ENCODE measurements at places on chromosomes 4 and X.

GRCh38 chrX:47831788-47832187 lies 4.9 kb upstream of the ZNF81 start:
- peak; percentile 7 for DNase-seq

DNA sequence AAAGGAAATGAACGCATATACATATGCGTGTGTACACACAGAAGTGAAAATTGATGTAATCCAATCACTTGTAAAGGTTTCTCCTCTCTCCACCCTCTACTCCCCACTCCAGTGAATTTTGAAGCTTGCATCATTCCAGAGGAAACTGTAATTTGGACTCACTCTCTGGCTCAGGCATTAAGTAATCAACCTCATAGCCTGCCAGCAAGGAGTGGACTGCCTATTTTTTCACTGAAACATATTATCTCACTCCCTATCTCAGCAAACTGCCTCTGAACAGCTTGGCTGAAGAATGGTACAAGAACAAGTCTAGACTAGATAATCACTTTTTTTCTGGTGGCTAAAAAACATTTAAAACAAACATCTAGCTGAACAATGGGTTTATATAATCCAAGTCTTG lies 124.2 kb downstream of the C4orf51 start:
- DNase-seq: no peak

GRCh38 chrX:122546269-122546668 lies 637.8 kb upstream of the GRIA3 start:
- DNase-seq: no peak

DNA sequence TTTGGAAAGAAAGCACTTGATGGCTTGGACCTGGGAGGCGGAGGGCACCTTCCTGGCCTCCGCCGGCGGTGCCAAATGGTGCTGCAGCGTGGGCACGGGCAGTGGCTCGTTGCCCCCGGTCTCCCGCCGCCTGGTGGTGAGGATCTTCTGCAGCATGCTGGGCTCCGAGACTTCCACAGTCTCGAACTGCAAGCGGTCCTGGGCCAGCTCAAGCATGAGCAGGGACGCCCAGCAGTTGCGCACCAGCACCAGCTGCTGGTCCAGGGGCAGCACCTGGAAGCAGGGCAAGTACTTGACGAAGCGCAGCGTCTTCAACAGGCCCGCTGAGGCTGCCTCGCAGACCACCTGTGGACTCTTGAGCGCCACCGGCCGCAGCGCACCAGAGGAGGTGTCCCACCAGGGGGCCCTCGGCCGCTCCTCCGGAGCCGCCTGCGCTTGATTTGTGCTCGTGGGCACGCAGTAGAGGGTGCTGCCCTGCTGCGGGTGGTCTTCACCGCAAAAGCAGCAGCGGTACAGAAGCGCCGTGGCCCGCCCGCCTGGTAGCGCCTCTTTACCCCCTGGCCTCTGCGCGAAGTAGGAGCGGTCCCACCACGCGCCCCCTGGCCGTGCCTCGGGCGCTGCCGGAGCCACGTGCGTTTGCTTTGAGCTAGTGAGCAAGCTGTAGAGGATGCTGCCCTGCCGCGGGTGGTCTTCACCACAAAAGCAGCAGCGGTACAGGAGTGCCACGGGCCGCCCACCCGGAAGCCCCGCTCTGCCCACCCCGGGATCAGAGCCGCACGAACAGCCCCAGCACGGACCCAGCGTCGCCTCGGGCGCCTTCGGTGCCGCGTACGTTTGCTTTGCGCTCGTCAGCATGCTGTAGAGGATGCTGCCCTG lies 689 bp downstream of the NR0B1 start:
- no peak for DNase-seq

DNA sequence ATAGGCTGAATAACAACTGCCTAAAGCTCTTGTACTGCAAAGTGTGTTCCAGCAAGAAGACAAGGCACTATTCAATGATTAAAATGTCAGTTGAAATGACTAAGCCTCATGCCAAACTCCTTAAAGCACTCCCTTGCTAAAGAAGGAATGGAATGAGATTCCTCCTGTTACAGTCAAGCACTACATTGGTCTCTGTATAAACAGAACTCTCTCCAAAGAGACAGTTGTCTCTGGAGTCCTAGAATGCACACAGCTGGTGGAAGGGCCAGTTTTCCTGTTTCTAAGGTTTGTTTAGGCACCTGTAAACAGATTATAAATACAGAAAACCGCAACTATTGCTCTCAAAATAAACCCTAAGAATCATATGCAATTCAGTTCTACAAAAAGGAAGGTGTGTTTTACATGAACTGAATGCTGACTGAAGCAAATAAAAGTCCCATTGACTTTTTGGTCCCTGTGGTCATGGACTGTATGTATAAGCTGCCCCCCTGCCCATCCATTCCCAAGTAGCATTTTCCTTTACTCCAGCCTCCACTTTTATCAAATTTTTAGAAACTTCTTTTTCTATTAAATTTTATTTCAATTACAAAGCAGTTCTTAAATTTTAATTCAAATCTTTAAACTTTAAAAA lies 47.0 kb downstream of the FAT1 start:
- DNase-seq: no peak

Data from head of caudate nucleus (tissue), 42 donors.